NCI-H1930 (cell line): ENCODE measurements at places on chromosomes 5 and 9.

DNA sequence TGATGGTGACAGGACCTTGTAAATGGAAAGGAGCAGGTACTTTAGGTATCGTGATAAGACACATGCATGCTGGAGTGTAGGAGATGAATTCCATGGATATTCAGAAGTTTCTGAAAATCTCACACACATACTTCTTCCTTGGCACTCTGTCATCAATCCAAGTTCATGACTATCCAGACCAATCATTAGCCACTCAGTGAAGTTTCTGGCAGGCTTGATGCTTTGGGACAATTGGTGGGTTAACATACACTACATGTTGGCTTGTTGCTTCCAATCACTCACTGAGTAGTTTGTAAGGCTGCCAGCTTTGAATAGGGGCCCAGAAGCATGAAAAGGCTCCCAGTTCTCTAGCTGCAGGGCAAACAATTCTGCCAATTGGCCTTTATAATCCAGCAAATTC is 147.6 kb downstream of the CEMIP2 start:
- DNase-seq: no peak

DNA sequence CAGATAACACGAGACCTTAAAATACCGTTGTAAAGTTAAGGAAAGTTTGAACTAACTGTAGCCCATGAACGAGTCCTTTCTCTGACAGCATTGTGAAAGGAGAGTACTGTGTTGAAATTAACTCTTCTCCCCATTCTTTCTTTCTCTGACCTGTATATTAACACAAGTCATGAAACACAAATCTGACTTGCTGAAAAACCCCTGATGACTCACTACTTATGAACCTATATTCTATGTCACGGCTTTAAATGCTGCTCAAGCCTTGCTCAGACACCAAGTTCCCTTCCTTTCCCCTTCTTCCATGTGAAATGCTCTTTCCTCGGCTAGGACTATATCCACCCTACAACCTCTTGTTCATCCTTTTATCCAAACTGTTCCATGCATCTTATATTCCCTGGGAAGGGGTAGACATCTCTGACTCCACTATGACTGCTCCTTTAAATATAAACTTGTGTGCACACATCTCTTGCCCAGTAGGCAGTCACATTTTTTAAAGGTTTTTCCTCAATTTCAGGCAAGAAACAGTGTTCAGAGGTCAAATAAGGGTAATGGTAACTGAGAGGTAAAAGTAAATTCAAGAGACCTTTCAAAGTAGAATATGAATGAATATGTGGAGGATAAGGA is 142.9 kb downstream of the NFIB start:
- no peak for DNase-seq

- no peak for DNase-seq
Measured at GRCh38 chr5:128100860-128101557, 17.4 kb downstream of the SLC12A2 start.

DNA sequence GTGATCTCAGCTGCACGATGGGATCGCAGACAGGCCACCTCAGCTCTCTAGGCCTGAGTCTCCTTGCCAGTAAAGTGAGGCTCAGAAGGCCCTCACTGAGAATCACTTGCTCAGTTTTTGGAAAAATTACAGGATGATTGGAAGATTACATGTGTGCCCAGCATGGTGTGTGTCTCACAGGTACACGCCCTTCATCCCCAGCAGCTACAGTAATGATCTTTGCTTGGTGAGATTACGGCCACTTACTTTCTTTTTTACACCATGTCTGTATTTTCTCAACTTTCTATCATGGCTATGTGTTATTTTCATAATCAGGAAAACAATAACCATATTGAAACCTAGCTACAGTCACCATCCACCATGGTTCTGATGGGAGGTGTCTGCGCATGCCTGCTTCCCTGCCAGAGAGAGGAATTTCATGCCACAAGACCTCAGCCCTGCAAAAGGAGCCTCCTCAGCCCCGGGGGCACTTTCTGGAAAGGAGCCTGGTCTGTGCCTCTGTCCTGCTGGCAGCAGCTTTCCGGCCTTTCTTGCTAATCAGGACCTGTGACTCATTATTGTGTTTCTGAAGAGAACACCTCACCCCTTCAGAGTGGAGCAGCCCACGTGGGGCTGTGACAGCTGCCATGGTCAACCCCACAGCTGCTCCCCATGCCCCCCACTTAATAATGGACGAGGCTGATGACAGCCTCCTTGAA is 64.2 kb upstream of the OLFM1 start:
- no peak for DNase-seq

- DNase-seq: peak; percentile 13
Measured at GRCh38 chr5:28779161-28779754, 1740.9 kb upstream of the CDH9 start.

- DNase-seq: no peak
Measured at GRCh38 chr5:123438902-123439301, 15.7 kb upstream of the CEP120 start.

DNA sequence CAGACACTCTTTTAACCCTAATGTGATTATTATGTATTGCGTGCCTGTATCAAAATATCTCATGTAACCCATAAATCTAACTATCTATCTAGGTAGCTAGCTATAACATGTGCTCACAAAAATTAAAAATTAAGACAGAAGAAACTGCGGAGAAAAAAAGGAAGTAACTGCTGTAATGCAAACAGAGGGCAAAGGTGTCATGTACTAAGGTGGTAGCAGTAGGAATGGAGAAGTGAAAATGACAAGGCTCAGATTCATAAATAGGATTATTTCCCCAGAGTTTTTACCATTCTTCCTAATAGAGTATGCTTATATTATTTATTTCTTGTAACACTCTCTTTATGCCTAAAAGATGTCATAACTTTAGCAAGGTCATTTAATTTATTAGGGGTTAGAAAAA is 1527.5 kb upstream of the C9orf72 start:
- DNase-seq: no peak

- no peak for DNase-seq
Measured at GRCh38 chr5:68240202-68240601, 24.6 kb downstream of the PIK3R1 start.

GRCh38 chr5:138901716-138902115 is 26.6 kb upstream of the LRRTM2 start:
- no peak for DNase-seq

GRCh38 chr9:120901755-120902568 is 24.6 kb downstream of the TRAF1 start:
- no peak for DNase-seq

GRCh38 chr9:105127863-105128220 is 116.6 kb upstream of the SLC44A1 start:
- no peak for DNase-seq

DNA sequence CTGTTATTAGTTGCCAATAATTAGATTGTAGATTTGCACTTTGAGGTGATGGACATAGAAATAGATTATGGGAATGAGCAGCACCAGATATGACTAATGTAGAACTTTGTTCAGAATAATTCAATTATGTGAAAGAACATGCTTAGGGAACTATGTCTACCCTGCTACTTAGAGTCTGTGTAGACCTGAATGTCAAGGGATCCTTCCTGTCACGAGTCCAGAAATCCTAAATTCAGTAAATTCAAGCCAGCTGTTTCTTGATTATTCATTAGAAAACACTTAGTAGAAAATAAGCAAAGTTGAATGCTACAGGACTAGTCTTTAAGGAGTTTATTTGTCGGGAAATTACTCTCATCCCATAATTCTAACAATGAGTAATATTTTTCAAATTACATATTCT is 887.3 kb upstream of the SEMA6A start:
- DNase-seq: no peak

DNA sequence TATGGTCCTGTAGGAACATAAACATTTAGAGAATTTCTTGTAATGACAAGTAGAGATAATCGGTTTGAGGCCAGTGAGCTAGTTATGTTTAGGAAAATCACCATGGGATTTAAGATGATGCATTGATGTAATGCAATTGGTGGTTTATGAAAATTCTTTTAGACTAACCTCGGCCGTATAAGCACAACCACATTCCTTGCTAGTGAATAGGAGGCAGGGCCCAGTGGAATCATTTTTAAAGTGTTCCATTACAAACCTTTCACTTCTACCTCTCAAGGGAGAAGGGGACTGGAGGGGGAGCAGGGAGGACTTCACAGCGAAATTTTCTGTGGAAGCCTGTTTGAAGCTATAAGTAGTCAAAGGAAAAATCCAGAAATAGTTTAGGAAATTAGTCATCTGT is 71.8 kb upstream of the NFIL3 start:
- no peak for DNase-seq

GRCh38 chr9:1939466-1939865 is 75.7 kb upstream of the SMARCA2 start:
- DNase-seq: no peak

- DNase-seq: no peak
Measured at GRCh38 chr9:72772661-72773060, 180.2 kb downstream of the ALDH1A1 start.

DNA sequence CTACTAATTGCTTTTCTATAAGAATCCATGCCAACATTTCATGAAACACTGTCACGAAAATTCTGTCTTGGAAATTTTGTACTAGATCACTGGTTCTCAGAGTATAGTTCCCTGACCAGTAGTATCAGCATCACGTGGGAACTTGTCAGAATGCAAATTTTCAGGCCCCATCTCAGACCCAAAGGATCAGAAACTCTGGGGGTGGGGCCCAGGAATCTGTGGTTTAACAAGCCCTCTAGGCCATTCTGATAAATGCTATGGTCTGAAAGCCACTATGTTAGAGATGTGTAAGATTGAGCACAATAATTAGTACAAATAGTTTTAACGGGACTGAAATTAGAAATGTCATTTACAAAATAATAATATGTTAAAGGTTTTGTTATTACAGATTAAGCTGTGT is 615.7 kb upstream of the ARRDC3 start:
- DNase-seq: no peak

GRCh38 chr5:40678026-40678425 is 1.7 kb upstream of the PTGER4 start:
- no peak for DNase-seq

DNA sequence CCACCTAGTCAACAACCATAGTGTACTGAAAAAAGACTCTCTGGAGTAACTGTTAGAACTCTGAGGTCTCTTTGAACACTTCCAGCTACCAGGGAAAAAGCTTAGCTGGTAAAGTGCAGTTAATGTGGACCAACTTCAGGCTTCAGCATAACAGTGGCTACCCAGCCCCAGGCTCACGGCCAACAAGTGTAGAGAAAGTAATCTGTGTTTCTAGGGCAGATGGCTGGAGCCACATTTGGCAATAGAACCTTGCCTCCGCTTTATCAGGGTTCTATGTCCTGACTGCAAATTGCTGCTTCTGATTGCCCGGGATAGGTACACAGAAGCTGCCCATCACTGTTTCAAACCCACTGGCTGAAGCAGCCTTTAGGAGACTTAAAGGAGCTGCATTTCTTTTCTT is 76.0 kb upstream of the SIMC1 start:
- DNase-seq: no peak

DNA sequence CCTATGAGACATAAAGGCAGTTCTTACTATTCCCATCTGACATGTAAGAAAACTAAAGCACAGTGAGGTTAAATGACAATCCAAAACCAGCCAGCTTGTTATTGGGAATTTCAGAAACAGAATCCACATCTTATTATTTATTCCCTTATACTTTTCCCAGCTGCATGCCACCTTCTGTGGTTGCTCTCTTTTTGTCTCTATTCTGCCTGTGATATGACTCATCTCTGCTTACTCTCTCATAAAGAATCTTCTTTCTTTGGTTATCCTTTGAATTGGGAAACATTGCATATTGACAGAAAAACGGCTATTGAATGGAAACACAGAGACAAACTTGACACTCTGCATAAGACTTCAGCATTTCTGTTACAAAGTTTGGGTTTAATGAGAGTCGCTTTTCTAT is 183.2 kb downstream of the TLR4 start:
- DNase-seq: no peak

- peak; percentile 74 for DNase-seq
Measured at GRCh38 chr9:133742849-133743444, 4.8 kb upstream of the SARDH start.

DNA sequence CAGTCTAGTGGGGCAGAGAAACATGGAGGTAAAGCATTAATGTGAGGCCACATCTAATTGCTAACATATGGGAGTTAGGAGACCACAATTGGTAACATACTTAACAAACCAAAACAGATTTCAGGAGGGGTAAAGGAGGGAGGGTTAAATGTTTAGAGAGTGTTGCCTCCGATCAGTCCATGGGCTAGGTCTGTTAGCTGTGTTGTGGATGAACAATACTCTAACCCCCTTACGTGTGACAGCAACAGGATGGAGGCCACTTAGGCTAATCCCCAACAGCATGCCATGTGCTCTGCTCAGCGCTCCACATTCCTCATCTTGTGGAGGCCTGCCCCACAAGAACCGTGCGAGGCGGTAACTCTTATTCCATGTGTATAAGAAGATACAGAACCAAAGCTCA is 167.0 kb downstream of the CRB2 start:
- DNase-seq: no peak

DNA sequence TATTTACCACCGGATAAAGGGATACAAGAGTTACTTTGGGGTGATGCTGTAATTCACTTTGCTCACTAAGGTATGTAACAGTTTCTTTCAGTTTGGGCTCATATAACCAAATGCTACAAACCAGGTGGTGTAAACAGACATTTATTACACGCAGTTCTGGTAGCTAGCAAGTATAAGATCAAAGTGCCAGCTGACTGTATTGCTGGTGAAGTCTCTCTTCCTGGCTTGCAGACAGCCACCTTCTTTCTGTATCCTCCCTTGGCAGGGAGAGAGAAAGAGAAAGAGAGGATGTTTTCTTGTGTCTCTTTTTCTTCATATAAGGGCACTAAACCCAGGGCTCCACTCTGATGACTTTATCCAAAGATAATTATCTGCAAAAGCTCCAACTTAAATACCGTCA is 552.5 kb upstream of the FTMT start:
- DNase-seq: no peak

DNA sequence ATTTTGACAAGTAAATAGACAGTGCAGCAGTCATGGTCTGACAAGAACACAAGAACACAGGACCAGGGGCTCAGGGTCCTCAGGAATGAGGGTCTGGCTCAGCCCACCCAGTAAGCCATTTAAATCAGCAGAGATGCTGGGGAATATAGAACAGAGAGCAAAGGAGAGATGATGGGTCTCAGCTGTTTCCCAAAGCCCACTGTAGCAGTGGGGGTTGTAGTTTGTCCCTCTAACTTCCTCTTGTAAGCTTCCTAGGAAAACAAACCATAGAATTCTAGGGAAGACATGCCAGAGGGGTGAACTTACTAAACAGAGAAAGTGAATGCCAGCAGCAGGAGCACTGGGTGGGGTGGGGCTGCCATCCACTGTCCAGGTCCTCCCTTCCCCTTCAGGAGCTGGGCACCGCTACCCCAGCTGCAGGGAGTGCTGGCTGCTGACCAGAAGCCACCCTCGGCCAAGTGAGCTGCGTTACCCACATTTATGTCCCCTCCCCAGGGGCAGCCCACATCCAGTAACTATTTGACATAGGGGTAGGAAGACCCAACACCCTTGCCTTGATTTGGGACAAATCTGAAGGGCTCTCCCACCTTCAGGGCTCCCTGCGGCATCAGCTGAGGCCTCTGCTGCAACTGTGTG is 41.6 kb downstream of the GABBR2 start:
- no peak for DNase-seq

- DNase-seq: no peak
Measured at GRCh38 chr9:23663946-23664345, 162.1 kb downstream of the ELAVL2 start.

DNA sequence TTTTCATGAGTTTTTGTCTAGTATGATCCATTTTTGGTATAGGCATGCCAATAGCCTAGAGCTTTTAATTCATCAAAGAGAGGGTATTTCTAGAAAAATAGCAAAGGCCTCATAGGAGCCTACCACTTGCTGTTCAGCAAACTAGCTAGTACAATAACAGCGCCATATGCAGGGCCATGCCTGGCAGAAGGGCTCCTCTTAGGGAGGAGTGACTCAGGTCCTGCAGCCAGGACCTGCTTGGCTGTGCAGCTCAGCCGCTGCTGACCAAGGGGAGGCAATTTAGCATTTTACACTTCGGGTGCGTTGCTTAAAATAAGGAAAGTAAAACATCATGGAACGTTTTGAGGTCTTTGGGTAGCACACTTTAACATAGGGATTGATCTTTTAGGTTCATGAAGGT is 100.6 kb downstream of the TRIO start:
- DNase-seq: no peak
